ENCODE measurements at places on chromosomes 6 and 20.
A peak's percentile ranks its signal among the peaks of the same experiment; 100 is the strongest.

DNA sequence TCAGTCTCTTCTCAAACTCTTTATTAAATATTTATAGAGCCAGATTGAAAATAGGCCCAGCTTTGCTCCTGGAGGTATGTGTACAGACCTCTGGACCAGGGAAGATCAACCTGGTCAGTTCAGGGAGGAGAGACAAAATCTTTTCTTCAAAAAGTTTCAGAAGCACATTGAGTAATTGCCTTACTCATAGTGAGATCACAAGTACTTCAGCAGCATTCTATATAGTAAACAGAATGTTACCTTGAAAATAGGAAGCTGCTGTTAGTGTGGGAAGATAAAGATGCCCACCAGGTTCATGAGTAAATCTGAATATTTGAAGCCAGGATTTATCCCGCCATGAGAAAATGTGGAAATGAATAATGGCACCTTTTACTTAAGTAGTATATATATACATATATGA is 665.9 kb upstream of the CITED2 start:
- DNase-seq, result no peak

DNA sequence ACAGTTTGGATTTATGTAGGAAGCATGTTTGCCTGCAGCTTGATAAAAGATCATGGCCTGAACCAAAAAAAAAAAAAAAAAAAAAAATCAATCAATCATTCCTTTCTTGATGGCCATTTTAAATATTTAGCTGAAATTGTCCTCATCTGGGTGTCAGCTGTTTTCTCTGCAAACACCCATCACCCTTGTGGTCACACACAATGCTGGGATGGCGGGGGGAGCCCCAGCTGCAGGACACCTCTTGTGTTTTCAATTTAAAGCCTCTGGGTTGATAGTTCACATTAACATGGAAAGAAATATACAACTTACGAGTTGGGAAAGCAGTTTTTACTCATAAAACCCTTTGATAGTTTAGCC is 160.4 kb downstream of the ZFP64 start:
- DNase-seq, result peak; percentile 33

DNA sequence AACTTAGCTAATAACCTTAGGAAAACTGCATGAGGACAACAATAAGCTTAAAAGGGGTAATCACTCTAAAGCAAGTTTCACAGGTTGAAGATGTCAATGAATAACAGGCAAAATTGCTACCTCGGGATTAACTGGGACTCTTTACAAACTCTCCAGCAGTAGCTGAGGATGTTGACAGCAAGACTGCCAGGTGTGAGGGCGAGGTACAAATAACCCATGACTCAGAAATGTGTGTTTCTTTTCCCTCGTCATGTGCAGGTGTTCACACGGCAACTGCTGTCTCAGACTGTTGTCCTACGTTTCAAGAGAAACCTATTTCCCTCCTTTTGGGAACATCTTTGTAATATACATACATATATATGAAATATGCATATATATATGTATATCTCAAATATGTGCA is 15.9 kb downstream of the BCAS1 start:
- DNase-seq, result no peak

DNA sequence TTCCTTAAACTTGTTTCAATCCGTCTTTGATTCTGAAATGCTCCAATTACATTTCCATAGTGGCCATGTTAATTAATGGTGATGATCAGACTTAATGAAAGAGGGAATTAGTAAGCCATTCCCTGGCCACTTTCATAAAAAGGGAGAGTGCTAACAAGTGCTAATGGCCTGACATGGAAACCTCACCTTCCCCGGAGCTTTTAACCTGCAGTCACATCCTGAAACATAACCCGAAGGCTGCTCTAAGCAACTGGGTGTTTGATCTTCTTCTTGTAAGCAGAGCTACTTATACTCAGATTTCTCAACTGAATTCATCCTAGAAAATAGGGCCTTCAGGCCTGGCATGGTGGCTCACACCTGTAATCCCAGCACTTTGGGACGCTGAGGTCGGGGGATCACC is 67.1 kb upstream of the ZMYND8 start:
- no peak for DNase-seq

- no peak for DNase-seq
Observed at GRCh38 chr6:137494988-137495702, 951 bp upstream of the OLIG3 start.

DNA sequence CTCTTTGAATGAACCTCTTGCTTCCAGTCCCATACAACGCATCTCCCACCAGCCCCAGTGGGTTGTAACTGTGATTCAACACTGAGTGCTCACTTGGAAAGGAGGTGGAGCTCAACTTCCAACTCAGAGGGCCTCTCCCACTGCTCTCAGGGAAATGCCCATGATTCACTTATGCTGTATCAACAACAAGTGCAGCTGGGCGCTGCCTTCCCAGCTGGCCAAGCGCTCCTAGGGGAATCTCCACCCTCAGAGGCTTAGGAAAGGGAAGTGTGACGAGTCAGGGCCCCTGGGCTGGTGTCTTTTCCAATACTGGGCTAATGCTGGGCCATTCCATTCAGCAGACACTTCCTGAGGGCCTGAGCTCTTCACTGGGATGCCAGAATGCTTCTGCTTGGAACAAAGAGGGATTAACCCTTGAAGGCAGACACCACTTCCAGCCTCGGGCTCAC is 8.1 kb upstream of the OCSTAMP start:
- DNase-seq, result peak; percentile 44

DNA sequence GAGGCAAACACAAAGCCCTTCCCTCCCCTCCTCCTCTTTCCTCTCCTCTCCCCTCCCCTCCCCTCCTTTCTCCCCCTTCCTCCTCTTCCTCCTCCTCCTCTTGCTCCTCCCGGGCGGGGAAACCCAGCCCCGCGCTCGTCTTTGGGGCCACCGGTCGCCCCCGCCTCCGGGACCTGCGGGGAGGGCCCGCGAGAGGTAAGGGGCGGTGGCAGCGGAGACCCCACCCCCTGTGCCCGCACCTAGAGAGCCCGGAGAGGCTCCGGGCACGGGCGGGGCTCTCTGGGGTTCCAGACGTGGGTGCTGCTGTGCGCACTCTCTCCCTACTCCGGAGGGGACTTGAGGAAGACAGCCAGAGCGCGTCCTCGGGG is at the start of gene RIN2:
TSS of gene RIN2 (plus strand) at position 126 of the 368 bp plus-strand sequence. CDS start 131,344 bp downstream, outside the sequence.
- DNase-seq, result no peak

DNA sequence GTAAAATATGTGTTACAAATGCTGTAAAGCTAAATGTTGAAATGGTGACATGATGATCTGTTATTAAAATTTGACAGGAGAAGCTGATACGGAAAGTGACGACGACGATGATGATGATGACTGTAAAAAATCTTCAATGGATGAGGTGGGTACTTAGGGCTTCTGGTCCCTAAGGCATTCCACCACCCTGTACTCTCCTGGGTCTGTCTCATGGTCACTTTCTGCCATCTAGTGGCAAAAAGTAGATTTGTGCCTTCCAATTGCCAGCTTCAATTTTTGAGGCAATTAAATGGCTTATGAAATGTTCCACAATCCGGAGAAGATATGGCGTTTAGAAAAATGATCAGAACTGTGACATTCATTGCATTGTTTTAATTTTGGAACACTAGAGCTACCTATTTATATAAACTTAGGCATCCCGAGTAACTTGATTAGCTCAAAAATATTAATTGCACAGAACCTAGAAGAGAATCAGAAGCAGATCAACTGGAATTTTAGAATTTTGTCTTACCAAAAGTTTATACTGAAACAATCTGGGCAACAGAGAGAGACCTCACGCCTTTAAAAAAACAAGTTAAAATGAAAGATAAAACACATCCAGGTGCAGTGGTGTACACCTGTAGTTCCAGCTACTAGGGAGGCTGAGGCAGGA is 346.5 kb upstream of the PLCB4 start:
- peak; percentile 61 for DNase-seq

- no peak for DNase-seq
Observed at GRCh38 chr6:72102561-72102960, 216.2 kb downstream of the RIMS1 start.

- DNase-seq, result no peak
Observed at GRCh38 chr6:28005152-28005890, 48.3 kb downstream of the OR2B6 start.

DNA sequence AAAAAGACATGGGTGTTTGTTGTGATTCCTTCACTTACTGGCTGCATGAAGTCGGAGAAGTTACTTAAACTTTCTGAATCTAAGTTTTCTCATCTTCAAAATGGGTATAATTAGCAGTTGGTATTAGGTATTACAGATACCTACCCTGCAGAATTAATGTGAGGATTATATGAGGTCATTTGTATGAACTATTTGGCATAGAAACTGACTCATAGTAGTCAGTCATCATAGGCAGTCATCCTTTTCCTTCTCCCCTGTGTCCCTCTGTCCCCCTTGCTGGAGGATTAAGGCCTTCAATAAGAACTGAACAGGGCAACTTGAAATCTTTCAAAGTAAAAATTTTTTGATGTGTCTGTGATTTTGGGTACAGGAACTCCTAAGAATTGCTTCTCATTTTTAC is 26.3 kb downstream of the RALGAPB start:
- no peak for DNase-seq
